CD14-positive monocyte (primary cell): ENCODE measurements at places on chromosomes 6 and 20.

DNA sequence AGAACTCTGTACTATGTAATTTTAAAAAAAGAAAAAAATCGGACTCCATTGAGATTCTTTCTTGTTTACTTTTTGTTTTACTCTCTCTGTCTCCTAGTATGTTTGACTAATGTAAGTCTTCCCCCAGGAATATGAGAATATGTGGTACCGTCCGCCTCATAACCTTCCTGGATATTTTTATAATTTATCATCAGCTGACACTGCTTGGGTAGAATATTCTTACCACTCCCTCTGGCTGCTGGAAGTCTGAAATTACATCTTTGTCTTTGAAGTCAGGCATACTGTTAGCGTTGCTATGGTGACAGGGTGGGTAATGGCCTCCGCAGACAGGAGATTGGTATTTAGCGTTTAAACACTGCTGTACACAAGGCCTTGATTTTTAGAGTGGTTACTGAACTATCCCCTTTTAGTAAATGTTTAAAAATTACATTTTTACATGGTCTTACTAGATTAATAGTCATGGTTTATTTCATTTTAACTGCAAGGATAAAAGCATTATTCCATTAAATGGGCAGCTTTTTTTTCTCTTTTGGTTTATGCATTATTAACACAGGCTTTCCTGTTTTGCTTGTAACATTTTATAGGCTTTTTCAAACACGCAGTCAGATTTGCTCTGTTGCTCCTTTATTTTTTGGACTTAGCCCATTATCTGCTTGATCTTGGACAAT lies 176.4 kb downstream of the ARID1B start:
- DNase-seq: no peak

GRCh38 chr6:163554663-163555062 lies 140.1 kb downstream of the QKI start:
- DNase-seq: peak; percentile 55

DNA sequence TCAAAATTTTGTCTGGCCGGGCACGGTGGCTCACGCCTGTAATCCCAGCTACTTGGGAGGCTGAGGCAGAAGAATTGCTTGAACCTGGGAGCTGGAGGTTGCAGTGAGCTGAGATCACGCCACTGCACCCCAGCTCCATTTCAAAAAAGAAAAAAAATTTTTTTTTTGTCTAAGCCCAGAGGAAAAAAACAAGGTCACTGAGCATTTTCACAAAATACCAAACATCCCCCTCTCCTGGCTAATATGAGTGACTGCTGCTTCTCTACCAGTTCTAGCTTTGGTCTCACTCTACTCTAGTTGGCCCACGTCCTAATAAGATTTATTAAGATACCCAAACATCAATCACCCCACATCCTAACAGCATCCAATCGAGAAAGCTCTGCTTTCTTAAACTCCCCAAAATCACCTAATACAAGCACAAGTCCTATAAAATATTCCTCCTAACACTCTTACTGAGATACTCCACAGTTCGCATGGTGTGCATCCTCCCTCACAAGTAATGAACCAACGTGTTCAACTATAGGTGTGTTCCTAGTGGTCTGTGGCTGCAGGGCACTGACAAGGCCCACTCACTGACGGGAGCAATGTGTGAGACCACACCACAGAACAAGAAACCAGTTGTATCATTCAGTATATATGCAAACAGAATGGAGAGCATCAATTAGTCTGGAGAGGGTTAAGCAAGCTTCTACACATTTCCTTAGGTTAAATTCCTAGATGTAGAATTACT lies 64.2 kb downstream of the FKBP5 start:
- DNase-seq: no peak

- DNase-seq: peak; percentile 18
Measured at GRCh38 chr20:46458866-46459750, 52.7 kb upstream of the ELMO2 start.

- peak; percentile 3 for DNase-seq
Measured at GRCh38 chr6:24274441-24275083, 83.3 kb downstream of the DCDC2 start.

- DNase-seq: no peak
Measured at GRCh38 chr6:31225735-31226134, 46.2 kb downstream of the HLA-C start.

- DNase-seq: no peak
Measured at GRCh38 chr6:83381949-83382348, 48.9 kb downstream of the ME1 start.

GRCh38 chr20:24984961-24985640 lies 7.5 kb downstream of the APMAP start:
- no peak for DNase-seq

DNA sequence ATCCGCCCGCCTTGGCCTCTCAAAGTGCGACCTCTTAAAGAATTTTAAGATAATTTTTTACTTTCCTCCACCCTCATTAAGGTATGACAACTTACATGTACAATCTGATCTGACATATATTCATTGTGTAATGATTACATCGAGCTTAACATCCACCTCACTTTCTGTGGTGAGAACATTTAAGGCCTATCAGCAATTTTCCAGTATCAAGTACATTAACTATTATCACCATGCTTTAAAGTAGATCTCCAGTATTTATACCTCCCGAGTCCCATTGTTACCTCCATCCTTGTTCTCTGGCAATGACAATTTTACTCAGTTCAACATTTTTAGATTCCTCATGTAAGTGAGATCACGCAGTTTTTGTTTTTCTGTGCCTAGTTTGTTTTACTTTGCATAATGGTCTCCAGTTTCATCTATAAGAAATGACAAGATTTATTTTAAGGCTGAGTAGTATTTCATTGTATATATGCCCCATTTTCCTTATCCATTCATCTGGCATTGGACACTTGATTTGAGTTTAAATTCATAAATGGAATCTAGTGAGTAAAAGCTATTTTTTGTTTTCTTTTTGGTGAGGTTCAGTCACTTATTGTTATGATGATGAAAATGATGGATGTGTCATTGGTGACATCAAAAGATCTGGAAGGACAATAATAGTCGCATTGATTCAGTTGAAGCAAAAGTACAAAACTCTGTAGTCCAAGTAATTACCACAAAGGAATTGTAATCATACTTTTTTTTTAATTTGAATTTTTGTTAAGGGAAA lies 87.0 kb downstream of the OR2B2 start:
- DNase-seq: no peak

- no peak for DNase-seq
Measured at GRCh38 chr6:118844915-118845314, 49.0 kb upstream of the ASF1A start.

DNA sequence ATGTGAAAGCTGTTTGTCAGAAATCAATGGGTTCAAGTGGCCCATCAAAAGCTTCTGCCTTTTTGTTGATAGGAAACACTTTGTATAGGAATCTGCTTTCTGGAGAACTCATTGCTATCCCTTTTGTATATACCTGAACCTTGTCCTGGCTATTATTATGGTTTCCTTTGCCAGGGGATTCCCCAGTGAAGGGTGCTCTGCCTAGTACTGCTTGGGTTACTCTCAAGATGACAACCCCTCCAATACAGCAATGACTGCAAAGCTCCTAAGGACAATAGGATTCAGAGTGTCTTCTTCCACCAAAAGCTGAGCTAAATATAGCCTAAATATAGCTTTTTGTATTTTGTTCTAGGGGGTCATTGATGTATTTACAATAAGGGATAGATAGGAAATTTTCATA lies 54.0 kb upstream of the PTPRK start:
- DNase-seq: no peak

- peak; percentile 36 for DNase-seq
Measured at GRCh38 chr20:4135385-4136077, 120.2 kb upstream of the RNF24 start.

- peak; percentile 95 for DNase-seq
Measured at GRCh38 chr6:24743265-24743943, 24.4 kb upstream of the C6orf62 start.

DNA sequence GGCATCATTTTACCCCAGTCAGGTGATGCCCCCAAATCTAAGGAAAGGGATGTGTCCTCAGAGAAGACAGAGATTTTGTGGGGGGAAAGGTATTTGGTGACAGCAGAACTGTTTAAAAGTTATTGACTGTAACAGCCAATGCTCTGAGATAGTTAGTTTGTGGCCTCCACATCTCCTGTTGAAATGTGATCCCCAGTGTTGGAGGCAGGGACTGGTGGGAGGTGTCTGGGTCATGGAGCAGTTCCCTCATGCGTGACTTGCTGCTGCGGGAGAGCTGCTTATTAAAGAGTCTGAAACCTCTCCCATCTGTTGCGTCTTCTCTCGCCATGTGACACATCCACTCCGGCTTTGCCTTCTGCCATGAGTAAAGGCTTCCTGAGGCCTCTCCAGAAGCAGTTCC lies 282.8 kb upstream of the FOXQ1 start:
- no peak for DNase-seq

DNA sequence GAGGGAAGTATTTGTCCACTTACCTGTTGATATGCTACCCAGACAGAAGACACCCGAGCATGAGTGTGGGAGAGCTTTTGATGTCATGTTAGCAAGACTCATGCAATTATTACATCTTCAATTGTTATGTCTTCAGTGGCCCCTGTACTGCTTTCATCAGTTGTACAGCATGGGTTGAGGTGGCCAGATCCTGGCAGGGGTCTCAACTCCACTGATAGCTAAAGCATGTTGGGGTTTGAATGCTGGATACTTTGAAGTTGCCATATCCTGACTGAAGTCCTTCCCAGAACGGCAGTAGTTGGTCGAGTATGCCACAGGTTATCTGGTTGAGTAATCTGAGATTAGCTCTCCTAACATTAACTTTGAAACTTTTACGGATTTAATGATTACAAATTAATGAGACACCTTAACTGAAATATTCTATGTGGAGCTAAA lies 46.7 kb downstream of the LRRN4 start:
- no peak for DNase-seq

- DNase-seq: no peak
Measured at GRCh38 chr20:29319725-29320124, 1937.7 kb upstream of the DEFB115 start.

GRCh38 chr20:14454296-14454695 lies 116.9 kb upstream of the FLRT3 start:
- no peak for DNase-seq

GRCh38 chr6:18262702-18263417 lies 1.5 kb downstream of the DEK start:
- DNase-seq: no peak

GRCh38 chr20:60752741-60753420 lies 499.2 kb upstream of the CDH4 start:
- DNase-seq: no peak

GRCh38 chr6:1039746-1040145 lies 272.2 kb upstream of the FOXQ1 start:
- DNase-seq: no peak

GRCh38 chr20:36303020-36303595 lies 3.0 kb upstream of the DLGAP4 start:
- peak; percentile 12 for DNase-seq

- no peak for DNase-seq
Measured at GRCh38 chr6:121664158-121664557, 228.7 kb downstream of the GJA1 start.

- no peak for DNase-seq
Measured at GRCh38 chr6:1387876-1388629, 1.3 kb upstream of the FOXF2 start.

- peak; percentile 47 for DNase-seq
Measured at GRCh38 chr6:30683183-30683979, 3.1 kb downstream of the PPP1R18 start.

DNA sequence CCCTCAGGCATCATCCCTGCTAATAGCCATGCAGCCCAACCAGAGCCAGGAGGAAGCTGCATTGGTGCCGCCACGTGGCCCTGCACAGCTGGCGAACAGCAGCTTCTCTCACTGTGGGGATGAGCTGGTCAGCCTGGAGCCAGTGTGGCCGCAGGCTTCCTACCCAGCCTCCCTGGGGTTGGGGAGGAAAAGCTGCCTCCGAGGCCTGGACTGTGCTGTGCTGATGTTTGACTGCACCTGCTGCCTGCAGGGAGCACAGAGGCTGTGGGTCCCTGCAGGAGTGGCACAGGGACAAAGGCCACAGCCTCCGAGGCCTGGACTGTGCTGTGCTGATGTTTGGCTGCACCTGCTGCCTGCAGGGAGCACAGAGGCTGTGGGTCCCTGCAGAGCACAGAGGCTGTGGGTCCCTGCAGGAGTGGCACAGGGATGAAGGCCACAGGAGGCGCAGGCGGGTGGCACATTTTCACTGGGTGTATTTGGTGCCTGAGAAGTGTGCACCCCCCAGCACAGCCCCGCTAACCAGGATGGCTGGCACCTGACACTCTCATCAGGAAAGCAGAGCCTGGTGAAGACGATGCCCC lies 83.9 kb downstream of the DLL1 start:
- no peak for DNase-seq

DNA sequence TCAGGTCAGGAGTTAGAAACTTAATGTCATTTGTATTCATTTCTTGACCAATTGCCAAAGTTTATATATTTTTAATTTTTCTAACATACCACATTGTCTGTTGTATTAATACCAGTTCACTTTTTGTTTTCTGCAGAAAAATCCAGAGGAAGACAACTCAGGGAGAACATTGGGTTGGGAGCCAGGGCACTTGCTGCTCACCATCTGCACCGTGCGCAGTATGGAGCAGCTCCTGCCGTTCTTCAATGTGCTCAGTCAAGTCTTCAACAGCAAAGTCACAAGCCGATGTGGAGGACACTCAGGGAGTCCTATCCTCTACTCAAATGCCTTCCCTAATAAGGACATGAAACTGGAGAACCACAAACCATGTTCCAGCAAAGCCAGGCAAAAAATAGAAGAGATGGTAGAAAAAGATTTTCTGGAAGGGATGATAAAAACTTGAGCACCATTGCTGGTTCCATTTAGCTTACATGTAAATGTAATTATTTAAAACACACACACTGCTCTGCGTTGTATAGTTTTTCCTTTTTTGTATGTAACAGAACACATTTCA lies 25.3 kb downstream of the PGM3 start:
- no peak for DNase-seq

GRCh38 chr6:2841264-2842138 lies at the start of gene SERPINB1:
Gene SERPINB1, minus strand, starts transcription at chr6:2841863. Its CDS starts 1,277 bp downstream, at chr6:2840586.
- DNase-seq: peak; percentile 95

DNA sequence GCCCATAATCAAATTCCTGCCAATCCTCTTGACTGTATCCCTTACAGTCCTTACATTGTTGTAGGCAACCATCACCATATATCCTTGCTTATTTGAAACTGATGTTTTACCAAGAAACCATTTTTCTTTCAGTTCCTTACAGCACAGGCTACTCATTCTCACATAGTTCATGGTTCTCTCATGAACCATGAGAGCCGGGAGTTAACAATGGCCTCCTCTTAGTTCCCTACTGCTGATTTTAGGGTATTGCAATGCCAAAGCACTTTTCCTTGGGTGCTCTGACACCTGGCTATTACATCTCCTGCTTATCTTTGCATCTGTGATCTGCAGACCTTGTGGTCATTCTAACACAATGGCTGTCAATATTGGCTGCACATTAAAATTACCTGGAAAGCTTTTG lies 133.4 kb downstream of the MYB start:
- no peak for DNase-seq
